NCI-H2171 (cell line): ENCODE measurements at places on chromosomes 3 and 15.
A peak's percentile ranks its signal among the peaks of the same experiment; 100 is the strongest.

DNA sequence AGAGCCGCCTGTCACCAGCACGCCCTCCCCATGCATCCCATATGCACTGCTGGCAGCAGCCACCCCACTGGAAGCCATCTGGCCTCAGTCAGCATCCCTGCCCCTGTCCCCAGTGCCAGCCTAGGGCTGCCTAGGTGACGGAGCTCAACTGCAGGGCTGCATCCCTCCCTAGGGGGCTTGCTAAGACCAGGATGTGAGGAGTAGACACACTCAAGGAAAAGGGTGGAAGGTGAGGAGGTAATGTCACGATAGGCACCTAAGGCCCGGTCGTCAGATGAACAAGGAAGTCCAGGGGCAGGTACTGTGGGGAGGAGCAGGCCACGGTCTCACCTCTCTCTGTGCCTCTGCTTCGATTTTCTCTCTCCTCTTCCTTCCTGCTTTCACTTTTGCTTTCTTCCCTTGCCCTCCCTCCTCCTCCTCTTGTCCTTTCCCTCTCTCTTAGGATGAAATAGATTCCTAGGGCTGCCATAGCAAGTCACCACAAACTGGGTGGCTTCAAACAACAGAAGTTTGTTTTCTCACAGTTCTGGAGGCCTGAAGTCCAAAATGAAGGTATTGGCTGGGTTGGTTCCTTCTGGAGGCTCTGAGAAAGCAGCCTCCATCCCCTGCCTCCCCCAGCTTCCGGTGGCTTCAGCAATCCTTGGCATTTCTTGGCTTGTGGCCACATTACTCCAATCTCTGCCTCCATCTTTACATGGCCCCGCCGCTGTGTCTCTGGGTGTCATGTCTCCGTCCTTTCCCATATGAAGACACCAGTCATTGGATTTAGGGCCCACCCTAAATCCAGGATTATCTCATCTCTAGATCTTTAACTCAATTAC lies 298.3 kb downstream of the SHQ1 start:
- DNase-seq, result peak; percentile 60

DNA sequence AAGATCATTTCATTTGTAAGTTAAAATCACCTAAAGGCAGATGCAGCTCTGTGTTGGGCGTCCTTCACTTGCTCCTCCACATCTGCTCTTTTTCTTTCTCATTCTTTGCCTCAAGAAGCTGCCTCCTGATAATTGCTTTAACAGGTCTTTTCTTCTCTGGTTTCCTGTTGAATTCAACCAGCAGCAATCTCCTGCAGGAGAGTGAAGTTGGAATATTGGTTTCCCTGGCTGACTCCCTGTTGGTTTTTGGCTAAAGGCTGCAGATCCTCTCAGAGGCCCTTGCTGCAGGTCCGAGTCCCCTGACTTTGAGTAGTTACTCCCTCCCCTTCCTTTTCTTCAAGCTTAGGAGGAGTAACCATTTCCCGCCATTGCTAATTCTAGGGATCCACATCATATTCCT lies 4.2 kb downstream of the TP63 start:
- no peak for DNase-seq

DNA sequence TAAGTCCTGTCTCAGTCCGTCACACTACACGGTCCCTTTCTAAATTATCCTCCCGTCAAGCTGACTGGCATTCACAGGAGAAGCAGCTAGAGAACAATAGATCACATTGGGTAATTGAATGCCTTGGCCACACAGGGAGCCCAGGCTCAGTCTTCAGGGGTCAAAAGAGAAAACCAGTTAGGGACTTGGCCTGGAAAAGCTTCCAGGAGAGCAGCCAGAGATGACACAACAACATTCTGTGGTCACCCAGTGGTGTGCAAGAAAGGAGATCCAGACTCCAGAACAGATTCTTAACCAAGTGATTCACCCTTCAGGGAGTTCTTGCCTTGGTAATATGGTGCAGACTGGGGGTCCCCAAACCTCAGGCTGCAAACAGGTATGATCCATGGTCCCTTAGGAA lies 15.9 kb downstream of the ARHGAP31 start:
- DNase-seq, result no peak

- no peak for DNase-seq
Measured at GRCh38 chr15:68526269-68526668, 52.5 kb upstream of the CORO2B start.

- DNase-seq, result no peak
Measured at GRCh38 chr3:56157693-56158362, 310.4 kb downstream of the ERC2 start.

DNA sequence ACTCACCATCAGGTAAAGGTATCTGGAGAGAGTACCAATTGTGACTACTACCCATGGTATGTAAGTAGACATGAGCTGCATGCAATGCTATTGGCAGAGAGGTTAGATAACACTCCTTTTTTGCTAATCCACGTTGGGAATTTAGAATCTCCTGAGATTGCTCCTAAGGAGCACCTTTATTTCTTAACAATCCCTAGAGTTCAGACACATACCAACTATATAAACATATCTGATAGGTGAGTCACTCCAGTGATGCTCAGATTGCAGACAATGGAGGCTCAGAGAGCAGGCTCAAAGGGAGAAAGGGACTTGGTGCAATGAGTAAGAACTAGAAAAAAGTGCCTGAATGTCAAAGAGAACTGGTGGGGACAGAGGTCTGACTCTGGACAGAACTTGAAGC lies 47.0 kb upstream of the LRRFIP2 start:
- DNase-seq, result no peak

GRCh38 chr15:68991723-68992122 lies 22.8 kb upstream of the NOX5 start:
- peak; percentile 87 for DNase-seq

DNA sequence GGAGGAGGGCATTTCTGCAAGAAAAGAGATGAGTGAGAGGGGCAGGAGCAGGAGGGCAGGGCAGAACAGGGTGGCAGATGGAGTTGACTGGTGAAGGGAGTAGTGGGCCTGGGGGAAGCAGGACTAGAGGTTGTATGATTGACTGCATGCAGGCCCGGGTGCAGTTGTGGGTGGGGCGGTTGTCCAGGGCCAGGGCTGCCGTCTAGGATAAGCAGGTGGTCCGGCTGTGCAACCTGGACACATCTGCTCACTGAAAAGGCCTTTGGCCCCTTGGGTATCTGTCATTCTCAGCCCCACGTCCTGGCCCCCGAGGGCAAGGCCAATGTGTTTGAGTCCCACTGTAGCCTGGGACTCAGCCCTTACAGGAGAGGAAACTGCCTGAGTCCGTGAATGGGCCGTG lies 25.4 kb downstream of the ALS2CL start:
- DNase-seq, result no peak

GRCh38 chr3:55013145-55013925 lies 85.5 kb upstream of the LRTM1 start:
- DNase-seq, result no peak

- no peak for DNase-seq
Measured at GRCh38 chr15:58141894-58142293, 3.7 kb downstream of the AQP9 start.

DNA sequence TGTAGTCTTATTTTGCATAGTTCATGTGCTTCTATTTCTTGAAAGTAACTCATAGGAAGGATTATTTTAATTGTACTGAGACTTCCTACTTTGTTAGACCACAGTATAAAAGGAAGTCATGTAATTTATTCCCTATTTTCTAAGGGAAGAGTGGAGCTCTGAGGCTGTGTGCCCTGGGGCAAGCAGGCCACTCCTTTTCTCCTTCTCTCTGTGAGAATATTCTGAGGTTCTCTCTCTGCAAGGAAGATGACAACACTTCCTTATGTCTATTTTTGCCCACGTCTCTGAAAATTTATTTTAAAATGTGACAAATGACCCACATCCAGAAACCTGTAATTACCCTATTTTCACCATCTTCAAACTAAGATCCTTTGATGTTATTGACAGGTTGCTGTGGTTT lies 11.0 kb downstream of the KCTD6 start:
- no peak for DNase-seq

DNA sequence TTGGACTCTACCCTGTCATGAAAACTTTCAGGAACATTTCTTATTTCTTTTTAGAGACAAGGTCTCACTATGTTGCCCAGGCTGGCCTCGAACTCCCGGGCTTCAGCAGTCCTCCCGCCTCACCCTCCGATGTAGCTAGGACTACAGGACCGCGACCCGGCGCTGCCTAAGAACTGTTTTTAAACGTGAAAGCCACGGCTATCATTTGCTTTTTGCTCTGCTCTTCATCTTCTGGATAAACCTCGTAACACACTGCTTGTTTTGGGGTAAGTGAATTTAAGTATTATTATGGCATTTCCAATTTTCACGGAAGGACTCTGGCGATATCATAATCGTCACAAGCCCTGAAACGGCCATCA lies 14.3 kb upstream of the CCNL1 start:
- peak; percentile 12 for DNase-seq

DNA sequence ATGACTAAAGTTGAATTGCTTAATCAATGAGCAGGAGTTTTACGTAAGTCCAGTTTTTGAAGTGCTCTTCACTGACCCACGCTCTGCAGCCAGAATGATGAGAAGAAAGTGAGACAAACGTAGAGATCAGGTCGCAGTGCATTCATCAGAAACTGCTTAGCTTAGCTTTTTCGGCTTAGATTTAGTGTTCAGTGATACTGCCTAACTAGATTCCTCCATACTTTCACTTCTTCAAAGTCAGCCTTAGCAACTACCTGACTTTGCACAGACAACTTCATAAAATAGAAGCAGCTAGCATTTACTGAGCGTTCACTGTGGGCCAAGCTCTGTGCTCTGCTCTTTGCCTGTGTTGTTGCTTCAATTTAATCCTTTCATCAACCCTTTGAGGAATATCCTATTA lies 116.1 kb downstream of the KCNH8 start:
- DNase-seq, result no peak

DNA sequence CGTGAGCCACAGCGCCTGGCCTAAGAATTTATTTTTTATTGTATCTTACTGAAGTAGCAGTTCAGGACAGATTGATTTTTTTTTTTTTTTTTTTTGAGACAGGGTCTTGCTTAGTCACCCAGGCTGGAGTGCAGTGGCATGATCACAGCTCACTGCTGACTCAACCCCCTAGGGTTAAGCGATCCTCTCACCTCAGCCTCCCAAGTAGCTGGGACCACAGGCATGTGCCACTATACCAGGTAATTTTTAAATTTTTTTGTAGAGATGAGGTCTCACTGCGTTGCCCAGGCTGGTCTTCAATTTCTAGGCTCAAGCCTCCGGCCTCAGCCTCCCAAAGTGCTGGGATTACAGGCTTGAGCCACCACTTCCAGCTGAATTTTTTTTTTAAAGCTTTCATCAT lies 99.8 kb upstream of the HERC1 start:
- DNase-seq, result no peak

GRCh38 chr3:157695103-157695502 lies 191.9 kb upstream of the VEPH1 start:
- DNase-seq, result no peak

DNA sequence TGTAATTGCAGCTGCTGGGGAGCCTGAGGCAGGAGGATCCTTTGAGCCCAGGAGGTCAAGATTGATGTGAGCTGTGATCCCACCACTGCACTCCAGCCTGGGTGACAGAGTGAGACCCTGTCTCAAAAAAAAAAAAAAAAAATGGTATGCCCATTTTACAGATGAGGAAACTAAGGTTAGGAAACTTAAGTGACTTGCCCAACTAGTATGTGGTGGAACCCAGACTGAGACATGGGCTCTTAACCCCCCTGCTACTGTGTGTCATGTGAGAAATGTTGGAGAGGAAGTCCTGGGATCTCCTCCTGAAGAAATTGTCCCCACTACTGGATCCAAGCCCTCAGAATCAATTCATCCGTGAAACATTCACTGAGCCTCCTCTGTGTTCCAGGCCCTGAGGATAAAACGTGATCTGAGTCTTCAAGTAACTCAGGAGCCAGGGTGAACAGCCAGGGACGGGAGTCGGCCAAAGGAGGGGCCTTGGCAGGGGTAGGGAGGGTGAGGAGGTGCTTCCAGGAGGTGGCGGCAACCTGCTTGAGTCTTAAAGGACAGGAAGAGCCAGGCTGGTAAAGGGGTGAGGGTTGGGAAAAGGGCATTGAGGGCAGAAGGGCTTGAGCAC lies 19.6 kb upstream of the RNU6-1 start:
- DNase-seq, result no peak

- DNase-seq, result no peak
Measured at GRCh38 chr3:139234491-139234890, 109.3 kb upstream of the MRPS22 start.

- DNase-seq, result no peak
Measured at GRCh38 chr15:31387092-31387478, 60.5 kb downstream of the KLF13 start.

- no peak for DNase-seq
Measured at GRCh38 chr3:172676196-172676922, 34.5 kb downstream of the NCEH1 start.

GRCh38 chr3:134646086-134646485 lies 4.7 kb downstream of the KY start:
- no peak for DNase-seq

DNA sequence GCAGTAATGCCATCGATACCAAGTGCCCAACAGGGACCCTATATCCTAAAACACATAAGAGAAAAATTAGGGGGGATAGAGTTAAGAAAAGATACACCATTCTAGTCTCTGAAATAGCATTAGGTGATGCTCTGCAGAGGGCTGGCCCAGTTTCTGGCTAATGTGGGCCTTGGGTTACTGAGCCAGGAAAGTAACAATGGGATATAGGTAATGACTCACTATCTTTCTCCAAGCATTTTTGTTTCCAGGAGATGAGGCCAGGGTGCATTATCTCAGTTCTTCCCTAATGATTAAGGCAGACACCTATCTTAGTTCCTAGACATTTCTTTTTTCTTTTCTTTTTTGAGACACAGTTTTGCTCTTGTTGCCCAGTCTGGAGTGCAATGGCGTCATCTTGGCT lies 50.0 kb downstream of the PRKAR2A start:
- DNase-seq, result no peak

GRCh38 chr3:112681822-112682325 lies 40.9 kb upstream of the CCDC80 start:
- DNase-seq, result peak; percentile 14

DNA sequence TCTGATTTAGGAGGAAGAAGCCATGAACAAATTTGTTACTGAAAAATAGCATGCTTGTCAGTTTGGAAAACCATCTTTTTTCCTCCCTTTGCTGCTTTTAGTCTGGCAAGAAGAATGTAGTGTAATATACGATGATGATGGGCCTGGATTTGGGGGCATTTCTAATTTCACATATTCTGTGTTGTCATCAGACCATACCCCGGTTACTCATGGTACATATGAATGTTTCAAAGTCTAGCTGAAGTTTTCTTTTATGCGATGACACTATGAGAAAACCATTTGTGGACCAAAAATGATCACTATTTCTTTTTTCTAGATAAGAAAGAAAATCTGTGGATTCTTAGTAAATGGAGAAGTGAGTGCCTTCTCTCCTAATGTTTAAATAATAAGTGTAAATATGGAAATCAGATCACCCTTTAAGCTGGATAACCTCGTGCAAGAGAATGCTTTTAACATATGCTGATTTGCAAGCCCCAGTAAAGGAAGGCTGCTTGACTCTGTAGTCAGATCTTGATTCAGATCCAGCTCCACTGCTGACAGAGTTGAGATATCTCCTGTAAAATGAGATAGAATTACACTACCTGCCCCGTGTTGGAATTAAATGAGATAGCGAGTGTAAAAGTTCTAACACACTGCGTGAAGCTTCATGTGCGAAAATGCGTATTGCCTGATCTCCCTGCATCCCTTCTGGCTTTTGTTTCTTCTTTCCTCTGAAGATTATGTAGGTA lies 3.0 kb downstream of the MEF2A start:
- no peak for DNase-seq

GRCh38 chr15:99305761-99306505 lies 54.7 kb downstream of the LRRC28 start:
- DNase-seq, result peak; percentile 88
